ENCODE measurements at places on chromosomes 11 and 22. TPM values are rescaled to one million over a fixed set of nuclear protein-coding genes. Genes with fewer than 3 reads are reported as not detected.

- DNase-seq, result peak; percentile 76
These were observed 86.6 kb downstream of the KCNQ1 start for GRCh38 chr11:2531277-2531986.

Gene GLYATL1
- total RNA-seq, result 0.58 TPM

- DNase-seq, result no peak
These were observed 60.3 kb downstream of the MTMR2 start for GRCh38 chr11:95863486-95864140.

Gene FERMT3
- 4.9 TPM for total RNA-seq

DNA sequence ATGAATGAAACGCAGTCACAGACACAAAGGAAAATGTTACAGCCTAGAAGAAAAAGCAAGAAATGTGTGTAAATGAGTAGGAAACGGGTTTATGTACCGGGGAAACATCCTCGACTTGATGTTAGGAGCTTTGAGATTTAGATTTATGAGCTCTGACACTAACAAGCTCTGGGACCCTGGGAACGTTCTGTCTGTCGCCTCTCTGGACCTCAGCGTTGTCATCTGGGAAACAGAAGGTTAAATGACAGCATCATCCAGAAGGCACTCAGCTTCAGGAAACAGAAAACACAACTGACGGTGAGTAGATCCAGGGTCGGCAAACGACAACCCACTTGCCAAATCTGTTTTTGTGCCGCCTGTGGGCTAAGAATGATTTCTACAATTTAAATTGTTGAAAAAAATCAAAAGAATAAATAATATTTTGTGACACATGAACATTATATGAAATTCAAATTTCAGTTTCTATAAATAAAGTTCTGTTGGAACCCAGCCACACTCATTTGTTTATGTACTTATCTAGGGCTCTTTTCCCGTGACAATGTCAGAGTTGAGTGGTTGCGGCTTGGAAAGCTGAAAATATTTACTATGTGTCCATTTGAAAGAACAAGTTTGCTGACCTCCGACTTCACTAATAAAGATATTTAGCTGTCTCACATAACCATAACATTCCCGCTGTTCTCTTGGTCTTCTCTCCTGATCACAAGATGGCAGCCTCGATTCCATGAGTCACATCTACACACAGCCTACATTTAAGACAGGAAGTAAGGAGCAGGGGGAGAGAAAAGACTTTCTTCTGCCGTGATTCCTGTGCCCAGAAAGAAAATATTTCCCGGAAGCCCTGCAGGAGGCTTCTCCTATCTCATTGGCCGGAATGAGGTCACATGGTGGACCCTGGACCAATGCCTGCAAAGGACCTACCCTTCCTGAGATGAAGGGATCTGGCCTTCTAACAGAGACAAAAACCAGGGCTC lies 47.1 kb upstream of the SYT13 start:
- DNase-seq, result peak; percentile 80

GRCh38 chr22:17845790-17846189 lies 71.5 kb upstream of the BID start:
- DNase-seq, result peak; percentile 93

Gene IFITM10
- 0.27 TPM for total RNA-seq

Measured in muscle of leg (tissue), 16 donors.